Astrocyte (in vitro differentiated cells and primary cell): ENCODE measurements at places on chromosomes 6 and 20. TPM values are rescaled to one million over a fixed set of nuclear protein-coding genes. Genes with fewer than 3 reads are reported as not detected.

TRIM15 gene
- not detected in 2 replicates for total RNA-seq

CPXM1 gene
- 10.6 and 10.9 TPM in 2 replicates for total RNA-seq

KIF25 gene
- not detected in 2 replicates for total RNA-seq

GRCh38 chr6:105562027-105562426, 159.1 kb upstream of the PREP start:
- no peak overlapping the region for H3K27ac ChIP-seq
- H3K27me3 ChIP-seq: no peaks in the 10 kb centered on the region
- no peak overlapping the region for H3K4me3 ChIP-seq

- no peaks in the 10 kb centered on the region for H3K27me3 ChIP-seq
- DNase-seq: no peak
- H3K4me3 ChIP-seq: peak overlapping the region; percentile 54
These were observed 46.6 kb upstream of the UST start for GRCh38 chr6:148700047-148700715.

DNA sequence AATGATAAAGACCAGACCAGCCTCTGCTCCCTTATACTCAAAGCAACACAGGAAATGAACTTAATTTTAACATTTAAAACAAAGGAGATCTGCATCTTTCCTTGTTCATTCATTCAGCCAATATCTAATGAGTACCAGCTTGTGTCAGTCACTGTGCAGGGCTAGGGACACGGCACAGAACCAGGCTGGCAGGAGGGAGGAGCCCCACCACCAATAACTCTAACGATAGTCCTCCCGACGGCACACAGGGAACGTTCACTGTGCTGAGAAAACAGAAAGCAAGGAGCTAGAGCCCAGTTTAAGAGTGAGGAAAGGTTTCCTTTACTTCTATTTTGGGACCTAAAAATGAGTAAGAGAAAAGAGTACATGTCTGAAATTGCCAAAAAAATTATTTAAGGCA, 9.9 kb downstream of the ETV7 start:
- H3K27ac ChIP-seq: no peak overlapping the region
- H3K36me3 ChIP-seq: no peaks in the 10 kb centered on the region
- H3K4me3 ChIP-seq: no peak overlapping the region
- peaks cover 5% of the 10 kb centered on the region for H3K27me3 ChIP-seq
- no peaks in the 10 kb centered on the region for H3K4me1 ChIP-seq

KCNQ5 gene
- 0.43 and 2.0 TPM in 2 replicates for total RNA-seq

CLPSL2 gene
- not detected in 2 replicates for total RNA-seq

- peaks cover 17% of the 10 kb centered on the region for H3K27me3 ChIP-seq
- DNase-seq: no peak
- no peak overlapping the region for H3K27ac ChIP-seq
These were observed 154.9 kb downstream of the OR2B2 start for GRCh38 chr6:27757307-27757706.

- H3K4me1 ChIP-seq: no peaks in the 10 kb centered on the region
- no peak overlapping the region for H3K4me3 ChIP-seq
- H3K27me3 ChIP-seq: no peaks in the 10 kb centered on the region
- peaks cover 25% of the 10 kb centered on the region for H3K36me3 ChIP-seq
- DNase-seq: no peak
These were observed 80.4 kb upstream of the EMILIN3 start for GRCh38 chr20:41447006-41447405.

DNA sequence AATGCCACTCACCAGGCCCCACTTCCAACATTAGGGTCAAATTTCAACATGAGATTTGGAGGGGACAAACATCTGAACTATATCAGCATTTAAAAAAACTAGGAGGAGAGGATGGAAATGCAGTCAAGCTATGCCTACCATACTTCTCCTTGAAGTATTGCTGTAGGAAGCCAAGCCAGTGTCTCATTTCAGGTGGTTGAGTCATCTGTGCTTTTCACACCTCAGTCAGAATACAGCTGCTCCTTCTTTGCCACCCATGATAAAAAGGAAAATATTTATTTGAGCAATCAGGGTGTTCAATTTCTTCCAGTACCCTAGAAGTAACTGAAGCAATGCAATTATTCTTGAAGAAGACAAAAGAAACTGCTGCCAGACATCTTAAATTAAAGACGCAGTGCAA, 47.0 kb upstream of the EEF1E1 start:
- H3K36me3 ChIP-seq: no peaks in the 10 kb centered on the region
- H3K4me3 ChIP-seq: no peak overlapping the region
- peaks cover 2% of the 10 kb centered on the region for H3K27me3 ChIP-seq
- no peaks in the 10 kb centered on the region for H3K4me1 ChIP-seq
- no peak for DNase-seq

SLC17A9 gene
- total RNA-seq: 11.6 and 12.4 TPM in 2 replicates

TSHZ2 gene
- total RNA-seq: 0.72 and 1.2 TPM in 2 replicates

GRCh38 chr6:74018825-74019224, 322.8 kb downstream of the CD109 start:
- H3K27ac ChIP-seq: no peak overlapping the region
- no peaks in the 10 kb centered on the region for H3K4me1 ChIP-seq
- H3K36me3 ChIP-seq: no peaks in the 10 kb centered on the region
- H3K4me3 ChIP-seq: no peak overlapping the region

DNA sequence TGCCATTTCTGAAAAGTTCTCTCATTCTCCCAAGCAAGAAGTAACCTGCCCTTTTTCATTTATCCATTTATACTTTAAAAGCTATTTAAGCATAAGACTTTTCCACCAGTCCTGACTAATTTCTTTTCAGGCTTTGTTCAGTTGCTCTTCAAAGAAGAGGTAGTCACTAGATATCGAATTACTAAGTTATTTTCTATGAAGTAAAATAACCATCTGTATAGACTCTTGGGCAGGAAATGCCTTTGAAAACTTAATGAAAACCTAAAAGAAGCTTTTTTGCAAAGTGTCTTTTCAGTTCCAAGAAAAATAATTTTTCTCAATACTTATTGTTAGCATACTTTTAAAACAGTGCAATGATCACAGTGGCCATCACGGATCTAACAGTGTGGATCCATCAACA, 31.3 kb upstream of the LAMP5 start:
- no peak overlapping the region for H3K4me3 ChIP-seq
- H3K36me3 ChIP-seq: no peaks in the 10 kb centered on the region
- no peaks in the 10 kb centered on the region for H3K27me3 ChIP-seq

CDYL gene
- total RNA-seq: 77.2 and 87.1 TPM in 2 replicates

- no peaks in the 10 kb centered on the region for H3K36me3 ChIP-seq
- H3K4me3 ChIP-seq: no peak overlapping the region
- DNase-seq: peak; percentile 36
- peaks cover 3% of the 10 kb centered on the region for H3K4me1 ChIP-seq
- H3K27me3 ChIP-seq: no peaks in the 10 kb centered on the region
These were observed 86.4 kb upstream of the CLDN20 start for GRCh38 chr6:155177363-155177961.

DNA sequence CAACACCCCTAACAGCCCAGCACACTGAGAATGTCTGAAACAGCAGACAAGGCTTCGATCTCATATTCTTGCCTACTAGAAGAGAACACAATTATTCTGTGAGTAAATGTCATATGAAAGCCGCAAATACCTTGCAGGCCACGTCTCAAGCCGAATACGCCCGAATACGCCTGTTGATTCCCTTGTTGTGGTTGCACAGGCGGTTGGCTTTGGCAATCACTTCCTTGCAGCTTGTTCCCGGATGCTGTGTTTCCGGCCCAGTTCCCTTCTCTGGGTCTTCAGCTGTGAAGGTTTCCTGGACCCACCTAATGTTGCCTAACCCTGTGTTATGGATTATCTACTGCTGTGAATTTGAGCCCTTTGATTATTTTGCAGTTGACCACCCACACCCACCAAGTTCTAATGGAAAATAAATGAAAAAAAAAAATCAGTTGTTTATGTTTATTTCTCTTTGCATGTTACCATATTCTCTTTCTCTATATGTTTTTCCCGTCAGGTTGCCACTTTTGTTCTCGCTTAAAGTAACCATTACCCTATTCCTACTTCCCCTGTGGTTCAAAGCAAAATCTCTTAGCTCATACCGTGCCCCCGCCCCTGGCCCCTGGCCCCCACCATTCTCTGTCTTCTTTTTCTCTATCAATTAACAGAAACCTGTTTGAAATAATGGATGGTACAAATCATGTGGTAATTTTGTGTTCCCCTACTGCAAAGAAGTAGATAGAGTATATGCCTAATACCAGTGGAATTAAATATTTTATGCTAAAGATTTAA, 172.4 kb downstream of the ADGB start:
- no peak overlapping the region for H3K27ac ChIP-seq
- H3K4me3 ChIP-seq: no peak overlapping the region
- H3K4me1 ChIP-seq: no peaks in the 10 kb centered on the region
- H3K36me3 ChIP-seq: no peaks in the 10 kb centered on the region
- no peaks in the 10 kb centered on the region for H3K27me3 ChIP-seq
- no peak for DNase-seq

DNA sequence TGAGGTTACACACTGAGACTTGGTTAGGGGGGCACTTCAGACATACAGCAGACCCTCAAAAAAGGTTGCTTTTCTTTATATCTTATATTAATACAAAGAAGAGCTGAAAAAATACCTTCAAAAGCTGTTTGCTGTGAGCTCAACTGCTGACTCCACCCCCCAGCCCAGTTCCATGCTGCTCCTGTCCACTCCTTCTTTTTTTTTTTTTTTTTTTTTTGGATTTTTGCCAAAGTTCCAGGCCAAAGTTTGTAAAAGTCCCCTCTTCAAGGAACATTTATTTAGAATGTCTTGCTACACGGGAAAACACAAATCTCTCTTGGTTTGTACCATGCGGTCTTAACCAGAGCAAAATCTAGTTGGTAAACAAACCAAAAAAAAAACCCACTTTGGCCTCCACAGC, 85.3 kb upstream of the AKAP12 start:
- H3K27ac ChIP-seq: no peak overlapping the region
- no peak overlapping the region for H3K4me3 ChIP-seq
- H3K36me3 ChIP-seq: no peaks in the 10 kb centered on the region
- no peaks in the 10 kb centered on the region for H3K4me1 ChIP-seq
- H3K27me3 ChIP-seq: no peaks in the 10 kb centered on the region

- no peaks in the 10 kb centered on the region for H3K4me1 ChIP-seq
- H3K27ac ChIP-seq: no peak overlapping the region
- no peak for DNase-seq
These were observed 131.8 kb upstream of the BEND3 start for GRCh38 chr6:107246972-107247615.

DNA sequence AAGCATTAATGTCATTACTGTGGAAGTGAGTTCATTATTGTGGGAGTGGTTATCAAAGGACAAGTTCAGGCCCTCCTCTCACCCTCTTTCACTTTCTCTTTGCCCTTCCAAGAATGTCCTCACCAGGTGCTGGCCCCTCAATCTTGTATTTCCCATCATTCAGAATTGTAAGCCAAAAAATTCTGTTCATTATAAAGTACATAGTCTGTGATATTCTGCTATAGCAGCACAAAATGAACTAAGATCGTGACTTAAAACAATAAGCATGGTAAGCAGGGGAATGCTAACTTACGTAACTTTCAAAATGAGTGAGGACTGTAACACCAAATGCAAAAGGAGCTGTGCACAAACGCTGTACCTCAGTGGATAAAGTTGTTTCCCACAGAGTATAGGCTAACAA, 515.7 kb upstream of the BTBD3 start:
- no peak overlapping the region for H3K27ac ChIP-seq
- no peaks in the 10 kb centered on the region for H3K27me3 ChIP-seq
- H3K4me1 ChIP-seq: no peaks in the 10 kb centered on the region

DNA sequence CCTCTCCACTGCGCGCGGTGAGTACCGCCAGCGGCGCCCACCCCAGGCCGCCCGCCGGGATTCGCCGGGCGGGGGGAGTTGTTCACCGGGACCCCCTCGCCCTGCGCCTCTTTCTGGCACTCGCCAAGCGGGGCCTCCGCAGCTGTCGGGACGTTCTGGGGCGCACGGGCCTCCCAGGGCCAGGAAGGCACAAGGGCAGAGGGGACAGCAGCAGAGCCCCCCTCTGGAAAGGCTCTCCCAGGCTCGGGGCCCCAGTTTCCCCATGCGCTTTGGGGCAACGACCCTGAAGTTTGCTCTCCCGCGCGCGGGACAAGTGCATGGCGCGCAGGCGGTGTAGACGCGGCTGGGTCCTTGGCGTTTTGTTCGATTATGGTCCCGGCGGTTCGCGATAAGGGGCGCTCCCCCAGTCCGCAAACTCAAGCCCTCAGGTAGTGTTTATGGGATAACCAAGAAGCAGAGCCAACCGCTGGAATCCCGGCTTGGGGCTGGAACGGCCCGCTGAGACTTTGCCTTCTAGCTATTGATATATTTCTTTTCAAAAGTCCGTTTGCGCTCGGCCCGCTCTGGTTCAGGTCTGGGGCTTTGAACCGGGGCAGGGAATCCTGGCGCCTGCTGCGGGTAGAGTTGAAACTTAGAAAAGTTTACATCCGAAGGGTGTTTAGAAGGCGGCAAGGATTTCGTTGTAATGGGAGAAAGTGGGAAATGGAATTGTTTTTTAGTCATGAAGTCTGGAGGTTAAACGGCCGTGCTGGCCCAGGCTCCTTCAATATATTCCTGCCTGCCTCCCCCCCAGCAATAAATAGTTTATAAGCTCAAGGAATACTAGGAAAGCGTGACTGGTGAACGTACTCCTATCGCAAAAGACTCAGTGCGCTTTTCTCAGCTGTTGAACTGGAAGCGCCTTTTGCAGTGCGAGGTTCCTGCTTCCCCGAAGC, 595 bp downstream of the EYA2 start:
- H3K4me1 ChIP-seq: peaks cover 3% of the 10 kb centered on the region
- no peak overlapping the region for H3K27ac ChIP-seq
- H3K4me3 ChIP-seq: peak overlapping the region; percentile 43
- no peaks in the 10 kb centered on the region for H3K36me3 ChIP-seq

ANKRD66 gene
- total RNA-seq: not detected in 2 replicates

DNA sequence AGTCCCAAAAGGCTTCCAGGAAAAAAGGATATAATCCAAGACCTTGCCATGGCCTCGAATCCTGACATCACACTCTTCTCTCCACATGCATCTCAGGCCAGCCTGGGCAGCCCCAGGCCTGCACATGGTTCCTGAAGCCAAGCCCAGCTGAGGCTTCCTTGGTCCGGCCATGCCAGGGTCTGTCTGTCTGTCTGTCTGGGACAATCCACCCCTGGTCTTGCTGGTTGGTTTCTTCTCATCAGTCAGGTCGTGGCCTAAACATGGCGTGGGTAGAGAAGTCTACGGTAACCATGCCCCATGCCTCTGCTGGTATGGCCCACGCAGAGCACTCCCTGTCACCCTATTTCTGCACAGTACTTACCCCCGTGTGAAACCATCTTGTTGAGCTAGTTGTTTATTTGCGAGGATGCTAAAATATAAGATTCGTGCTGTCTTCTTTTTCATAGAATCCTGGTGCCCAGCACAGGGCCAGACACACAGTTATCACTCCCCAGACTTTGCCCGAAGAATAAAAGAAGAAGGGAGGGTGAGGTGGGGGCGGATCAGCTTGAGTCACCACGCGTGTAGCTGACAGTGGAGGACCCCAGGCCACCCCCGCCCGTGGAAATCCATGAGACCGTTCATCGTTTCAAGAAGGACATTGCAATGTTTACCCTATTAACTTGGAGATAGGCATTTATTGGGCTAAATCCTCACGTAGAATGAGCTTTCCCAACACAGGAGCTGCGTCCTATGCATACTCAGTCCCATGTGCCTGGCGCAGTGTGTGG, 107.2 kb downstream of the RNASET2 start:
- no peaks in the 10 kb centered on the region for H3K27me3 ChIP-seq
- H3K27ac ChIP-seq: no peak overlapping the region
- H3K36me3 ChIP-seq: no peaks in the 10 kb centered on the region
- no peaks in the 10 kb centered on the region for H3K4me1 ChIP-seq
- no peak for DNase-seq

- H3K4me3 ChIP-seq: no peak overlapping the region
- peaks cover 15% of the 10 kb centered on the region for H3K4me1 ChIP-seq
- no peaks in the 10 kb centered on the region for H3K27me3 ChIP-seq
- peak; percentile 16 for DNase-seq
- H3K27ac ChIP-seq: no peak overlapping the region
- no peaks in the 10 kb centered on the region for H3K36me3 ChIP-seq
These were observed 137.0 kb upstream of the TENT5A start for GRCh38 chr6:81889377-81890053.

EPHA7 gene
- total RNA-seq: 0.55 and 0.82 TPM in 2 replicates
